ENCODE measurements at places on chromosomes 1 and 21. TPM values are rescaled to one million over a fixed set of nuclear protein-coding genes. Genes with fewer than 3 reads are reported as not detected.
A peak's percentile ranks its signal among the peaks of the same experiment; 100 is the strongest.

DNA sequence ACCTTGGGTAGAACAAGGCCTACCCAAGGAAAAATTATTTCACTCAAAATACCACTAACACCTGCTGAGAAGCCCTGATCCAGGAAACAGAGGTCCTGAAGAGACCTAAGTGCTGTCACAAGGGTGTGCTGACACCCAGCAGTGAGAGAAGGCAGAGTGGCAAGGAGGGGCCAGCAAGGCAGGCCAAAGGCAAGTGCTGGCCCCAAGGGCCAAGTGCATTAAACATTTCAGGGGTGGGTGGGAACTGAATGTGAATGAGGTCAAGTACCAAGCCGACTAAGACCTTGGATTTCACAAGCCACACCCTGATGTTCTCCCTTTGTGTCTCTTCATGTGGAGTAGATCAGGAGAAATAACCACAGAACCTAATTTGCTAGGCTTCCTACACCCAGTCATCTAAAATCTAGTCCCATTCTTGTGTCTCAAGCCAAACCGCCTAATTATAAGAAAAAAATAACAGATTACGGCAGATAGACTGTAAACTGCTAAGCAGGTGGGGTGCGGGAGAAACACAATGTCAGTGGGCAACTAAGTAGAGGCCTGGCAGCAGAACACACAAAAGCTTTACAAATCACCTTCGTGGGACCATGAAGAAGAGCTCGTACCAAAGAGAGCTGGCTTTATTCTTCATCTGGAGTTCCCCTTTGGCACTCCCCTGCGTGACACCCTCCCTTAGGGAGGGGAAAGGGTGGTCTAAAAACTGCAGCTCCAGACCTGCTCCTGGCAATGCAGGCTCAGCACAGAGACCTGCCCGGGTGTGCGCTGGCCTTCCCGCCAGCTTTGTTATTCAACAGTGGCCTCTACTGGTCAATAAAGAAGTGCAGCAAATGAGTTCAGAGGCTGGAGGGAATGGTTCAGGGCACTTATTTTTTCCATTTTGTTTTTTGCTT lies 8.7 kb downstream of the UBE2G2 start:
- DNase-seq = peak; percentile 49

GABRD gene
- not detected for total RNA-seq

DNA sequence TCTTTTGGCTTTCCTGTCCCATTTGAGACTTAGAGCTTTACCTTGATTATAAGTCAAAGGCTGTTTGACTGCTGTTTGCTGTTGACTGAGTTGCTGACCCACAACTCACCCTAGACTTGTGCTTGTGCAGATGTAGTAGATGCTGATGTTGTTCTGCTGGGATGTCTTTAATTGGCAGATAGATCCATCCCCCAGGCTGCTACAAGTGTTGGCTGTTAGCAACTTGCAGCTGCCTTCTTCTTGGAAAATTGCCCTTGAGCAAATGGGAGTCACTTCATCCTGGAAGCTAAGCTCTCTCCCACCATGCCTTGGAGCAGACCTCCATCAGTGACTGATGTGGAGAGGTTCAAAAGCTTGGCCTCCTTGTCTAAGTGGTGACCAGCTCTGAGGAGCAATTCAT lies 139.3 kb upstream of the KIAA0040 start:
- DNase-seq = no peak

DNA sequence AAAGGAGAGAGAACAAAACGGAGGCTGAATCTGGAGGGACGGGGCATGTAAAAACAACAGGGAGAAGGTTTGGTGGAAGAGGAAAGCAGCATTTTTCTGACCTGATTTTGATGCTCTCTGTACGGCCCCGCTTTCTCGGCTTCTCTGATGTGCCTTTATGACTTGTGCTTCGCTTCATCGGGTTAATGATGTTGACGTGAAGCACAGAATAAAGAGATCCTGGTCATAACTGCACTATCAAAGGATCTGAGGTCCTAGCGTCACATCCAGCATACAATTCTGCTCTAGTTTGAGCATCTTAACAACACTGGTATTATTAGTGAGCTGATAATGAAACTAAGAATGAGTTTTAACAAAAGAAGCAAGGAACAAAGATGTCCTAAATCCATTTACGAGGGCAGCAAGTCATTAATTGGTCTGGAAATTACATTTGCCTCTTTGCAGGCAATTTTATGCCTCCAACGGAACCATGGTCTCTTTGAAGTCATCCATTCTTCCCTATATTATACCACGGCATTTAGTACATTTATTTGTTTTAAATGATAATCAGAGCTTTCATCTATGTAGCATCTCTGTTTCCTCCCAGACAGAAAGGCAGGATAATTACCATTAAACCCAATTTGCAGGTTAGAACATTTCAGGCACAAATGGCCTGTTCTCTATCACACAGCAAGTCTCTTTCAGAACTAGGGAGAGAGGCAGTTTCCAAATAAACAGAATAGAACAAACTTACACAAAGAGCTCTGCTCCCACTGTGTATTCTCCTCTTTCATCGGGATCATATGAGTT lies 45.3 kb upstream of the B3GALNT2 start:
- DNase-seq = no peak

DNA sequence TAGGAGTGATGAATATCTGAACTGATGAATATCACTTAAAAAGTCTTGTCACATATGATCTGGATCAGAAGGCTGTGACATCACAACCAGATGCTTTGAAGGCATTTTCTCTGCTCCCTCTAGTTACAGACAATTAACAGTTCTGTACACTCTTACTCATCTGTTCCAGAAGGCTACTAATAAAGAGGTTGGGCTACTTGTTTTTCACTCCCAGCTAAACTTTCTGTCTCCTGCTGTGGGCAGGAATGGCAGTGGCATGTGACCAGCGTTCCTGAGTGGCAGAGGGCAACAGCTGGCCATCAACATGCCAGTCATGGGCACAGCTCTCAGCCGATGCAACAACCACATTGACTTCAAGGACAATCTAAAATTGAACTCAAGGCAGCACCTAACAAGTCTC lies 66.7 kb downstream of the SLC45A1 start:
- no peak for DNase-seq

FAM72B gene
- 0.51 TPM for total RNA-seq

GRCh38 chr1:241536304-241536703 lies 4.1 kb downstream of the KMO start:
- DNase-seq = peak; percentile 10

SPRR1B gene
- not detected for total RNA-seq

GRCh38 chr1:161999301-162000052 lies 24.2 kb downstream of the OLFML2B start:
- DNase-seq = no peak

CLDN14 gene
- total RNA-seq = not detected

DCST1 gene
- not detected for total RNA-seq

ZYG11A gene
- total RNA-seq = 0.77 TPM

SNAP47 gene
- 53.4 TPM for total RNA-seq

GRCh38 chr1:236692742-236693141 lies 6.4 kb downstream of the ACTN2 start:
- no peak for DNase-seq

GRCh38 chr1:160836981-160837557 lies 25.6 kb downstream of the CD244 start:
- DNase-seq = no peak

DNA sequence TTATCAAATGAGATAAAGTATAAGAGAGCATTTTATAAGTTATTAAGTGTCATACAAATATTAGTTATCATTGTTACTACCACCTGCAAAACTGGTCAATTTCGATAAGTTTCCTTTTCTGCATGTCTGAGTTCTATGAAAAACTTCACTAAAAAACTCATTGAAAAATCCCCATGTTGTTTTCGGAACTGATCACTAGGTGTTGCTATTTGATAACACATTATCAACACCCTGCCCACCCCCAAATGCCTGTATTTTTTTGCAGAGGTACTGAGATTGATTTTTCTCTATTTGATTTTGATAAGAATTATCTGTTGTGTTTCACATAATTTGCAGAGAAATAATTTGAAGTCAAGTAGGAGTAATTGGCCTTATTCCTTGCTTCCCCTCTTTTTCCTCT lies 22.1 kb upstream of the DISP1 start:
- DNase-seq = peak; percentile 19

DNA sequence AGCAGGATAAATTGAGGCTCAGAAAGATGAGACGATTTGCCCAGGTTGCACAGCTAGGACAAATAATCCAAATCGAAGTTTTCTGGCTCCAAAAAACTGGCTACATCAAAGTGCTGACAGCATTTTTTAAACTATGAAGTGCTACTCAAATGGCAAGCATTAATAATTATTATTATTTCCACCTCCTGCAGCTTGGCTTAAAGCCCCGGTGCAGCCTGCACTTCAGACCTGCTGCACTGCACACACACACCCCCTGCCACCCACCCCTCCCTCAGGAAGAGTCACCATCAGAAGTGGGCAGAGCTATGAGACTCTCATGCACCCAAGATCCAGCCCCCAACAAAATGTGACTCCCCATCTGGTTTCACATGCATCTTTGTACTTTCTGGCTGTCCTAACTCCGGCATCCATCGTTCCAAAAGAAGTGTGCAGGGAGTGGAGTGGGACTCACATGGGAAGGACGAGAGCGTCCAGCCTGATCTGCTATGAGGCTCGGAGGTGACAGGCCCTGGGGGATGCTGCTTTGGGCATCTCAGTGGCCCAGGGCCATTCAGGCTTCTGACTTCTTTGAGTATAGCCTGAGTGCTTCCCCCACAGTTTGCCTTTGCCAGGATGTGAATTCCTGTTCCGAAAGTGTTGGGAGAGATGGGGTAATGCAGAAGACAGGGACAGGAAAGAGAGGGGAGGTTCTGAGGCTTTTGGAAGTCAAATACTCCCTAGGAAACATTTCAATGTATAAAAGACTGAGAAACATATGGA lies 65.0 kb upstream of the FAM20B start:
- no peak for DNase-seq

DNA sequence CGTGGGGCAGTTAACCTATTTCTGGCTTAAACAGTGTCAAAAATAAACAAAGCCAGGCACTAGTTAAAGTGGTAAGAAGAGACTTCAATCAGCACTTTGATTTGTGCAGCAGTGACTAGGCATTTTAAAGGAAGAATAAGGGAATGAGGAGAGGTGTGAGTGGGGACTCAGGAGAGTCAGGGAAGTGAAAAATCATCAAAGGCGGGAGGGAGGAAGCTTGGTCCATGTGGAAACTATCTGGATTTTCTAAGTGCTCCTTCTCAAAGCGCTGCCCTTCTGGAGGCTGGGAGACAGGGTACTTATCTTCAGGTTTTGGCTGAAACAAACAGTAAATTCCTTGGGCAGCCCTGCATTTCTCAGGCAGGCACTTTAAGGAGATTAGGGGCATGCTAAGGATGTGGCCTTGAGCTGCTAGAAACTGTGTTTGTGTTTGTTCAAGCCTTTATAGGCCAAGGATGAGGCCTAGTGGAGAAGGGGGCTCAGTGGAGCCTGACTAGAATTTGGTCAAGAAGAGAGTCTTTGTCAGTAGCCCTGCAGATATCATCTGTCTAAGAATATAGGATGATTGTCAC lies 486.5 kb downstream of the SIPA1L2 start:
- DNase-seq = peak; percentile 22

- no peak for DNase-seq
These were observed 16.1 kb upstream of the ACTL8 start for GRCh38 chr1:17739050-17739449.

HMGN2 gene
- 170 TPM for total RNA-seq

GRCh38 chr1:214538496-214538895 lies 12.9 kb downstream of the PTPN14 start:
- DNase-seq = peak; percentile 23

DISP1 gene
- 3.1 TPM for total RNA-seq

DNA sequence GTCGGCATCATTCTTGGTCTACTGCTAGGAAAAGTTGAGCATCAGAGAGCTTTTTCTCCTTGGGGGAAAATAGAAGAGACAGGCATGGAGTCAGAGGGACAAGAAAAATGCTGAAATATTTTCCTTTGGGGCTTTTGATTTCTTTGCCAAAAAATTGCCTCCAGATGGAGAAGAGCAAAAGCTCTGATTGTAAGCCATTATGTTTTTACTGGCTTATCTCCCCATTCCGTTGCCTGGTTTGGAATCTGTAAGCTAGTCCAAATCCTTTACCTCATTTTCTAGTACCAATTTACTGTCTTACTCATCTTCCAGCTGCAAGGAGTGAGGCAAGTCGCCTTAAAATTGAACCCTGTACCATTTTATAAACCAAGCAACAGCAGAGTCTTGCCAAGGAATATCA lies 23.3 kb upstream of the NBL1 start:
- DNase-seq = peak; percentile 38

DNA sequence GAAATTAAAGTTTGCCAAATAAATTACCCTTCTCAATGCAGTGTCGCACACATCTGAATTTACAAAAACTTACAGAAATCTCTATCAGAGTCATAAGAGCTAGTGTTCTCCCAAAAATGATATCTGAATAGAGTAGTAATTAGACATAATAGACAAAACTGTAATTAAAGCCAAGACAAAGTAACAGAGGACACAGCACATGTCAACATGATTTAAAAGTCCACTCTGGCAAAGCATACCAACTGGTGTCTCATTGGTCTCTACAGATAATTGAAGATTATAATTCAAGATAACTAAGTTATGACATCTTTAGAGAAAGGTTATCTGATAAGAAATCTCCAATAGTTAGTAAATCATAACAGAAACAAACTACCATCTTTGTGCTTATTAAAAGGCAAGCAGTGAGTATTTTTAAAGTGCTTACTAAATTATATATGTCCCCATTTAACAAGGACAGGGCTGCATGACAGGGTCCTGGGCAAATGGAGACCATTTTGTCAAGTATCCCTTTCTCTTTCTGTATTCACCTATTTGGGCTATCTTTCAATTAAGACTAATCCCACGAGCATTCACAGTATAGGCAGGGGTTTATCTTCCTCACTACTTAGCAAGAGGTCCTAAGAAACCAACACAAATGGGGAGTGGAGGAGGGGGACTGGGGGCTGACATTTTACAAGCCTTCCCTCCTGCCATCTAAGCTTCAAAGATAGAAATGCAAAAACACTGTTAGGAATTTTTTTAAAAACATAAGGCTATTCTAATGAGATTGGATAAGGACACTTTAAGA lies 26.0 kb downstream of the PTP4A2 start:
- DNase-seq = no peak

- DNase-seq = peak; percentile 99
These were observed 518.6 kb upstream of the ZP4 start for GRCh38 chr1:238409191-238409850.

NEK7 gene
- total RNA-seq = 90.5 TPM

LPAR3 gene
- 7.6 TPM for total RNA-seq

IL6R gene
- 12.8 TPM for total RNA-seq
